Adrenal gland (tissue), 19 donors: ENCODE measurements at places on chromosomes 11 and 22. TPM values are rescaled to one million over a fixed set of nuclear protein-coding genes. Genes with fewer than 3 reads are reported as not detected.

The DRD4 gene
- total RNA-seq: 0.47 TPM

The IGLL1 gene
- not detected for total RNA-seq

The ARHGEF17 gene
- 8.3 TPM for total RNA-seq

The TMEM191C gene
- 0.94 TPM for total RNA-seq

DNA sequence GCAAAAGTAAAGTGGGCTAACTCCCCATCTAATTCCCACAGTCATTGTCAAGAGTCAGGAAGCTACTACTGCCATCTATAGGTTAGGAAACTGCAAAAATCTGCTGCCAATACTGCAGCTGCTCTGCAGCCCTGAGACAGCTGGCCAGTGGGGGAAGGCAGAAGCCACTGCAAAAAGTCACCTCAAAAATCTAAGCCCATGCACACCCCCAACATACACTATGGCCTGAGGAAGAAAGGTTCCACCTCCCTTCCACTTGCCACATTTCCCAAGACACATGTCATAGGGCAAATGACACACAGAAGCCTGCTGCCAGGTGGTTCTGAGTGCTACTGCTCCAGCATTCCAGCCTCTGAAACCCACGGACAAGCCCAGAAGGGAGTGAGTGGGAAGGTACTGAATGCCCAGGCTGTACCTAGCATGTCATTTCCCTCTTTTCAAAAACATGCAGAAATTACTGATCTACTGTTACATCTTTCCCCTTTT lies 36.9 kb downstream of the DGCR2 start:
- DNase-seq: no peak

DNA sequence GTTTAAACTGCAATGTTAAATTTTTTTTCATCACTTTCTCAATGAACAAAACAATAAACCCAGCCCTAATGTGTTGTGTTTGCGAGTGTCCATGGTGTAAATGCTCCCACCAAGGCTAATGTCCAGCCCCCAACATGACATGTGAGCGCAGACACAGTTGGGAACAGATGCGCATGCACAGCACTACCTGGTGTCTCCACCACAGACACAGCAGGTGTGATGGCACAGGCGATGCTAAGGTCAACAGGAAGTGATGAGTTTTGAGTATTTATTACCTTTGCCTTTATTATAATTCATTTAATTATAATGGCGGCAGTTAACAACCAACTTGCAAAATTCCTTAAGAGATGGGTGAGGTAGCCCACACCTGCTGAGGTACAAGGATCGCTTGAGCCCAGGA lies 42.9 kb downstream of the MICAL3 start:
- no peak for DNase-seq

DNA sequence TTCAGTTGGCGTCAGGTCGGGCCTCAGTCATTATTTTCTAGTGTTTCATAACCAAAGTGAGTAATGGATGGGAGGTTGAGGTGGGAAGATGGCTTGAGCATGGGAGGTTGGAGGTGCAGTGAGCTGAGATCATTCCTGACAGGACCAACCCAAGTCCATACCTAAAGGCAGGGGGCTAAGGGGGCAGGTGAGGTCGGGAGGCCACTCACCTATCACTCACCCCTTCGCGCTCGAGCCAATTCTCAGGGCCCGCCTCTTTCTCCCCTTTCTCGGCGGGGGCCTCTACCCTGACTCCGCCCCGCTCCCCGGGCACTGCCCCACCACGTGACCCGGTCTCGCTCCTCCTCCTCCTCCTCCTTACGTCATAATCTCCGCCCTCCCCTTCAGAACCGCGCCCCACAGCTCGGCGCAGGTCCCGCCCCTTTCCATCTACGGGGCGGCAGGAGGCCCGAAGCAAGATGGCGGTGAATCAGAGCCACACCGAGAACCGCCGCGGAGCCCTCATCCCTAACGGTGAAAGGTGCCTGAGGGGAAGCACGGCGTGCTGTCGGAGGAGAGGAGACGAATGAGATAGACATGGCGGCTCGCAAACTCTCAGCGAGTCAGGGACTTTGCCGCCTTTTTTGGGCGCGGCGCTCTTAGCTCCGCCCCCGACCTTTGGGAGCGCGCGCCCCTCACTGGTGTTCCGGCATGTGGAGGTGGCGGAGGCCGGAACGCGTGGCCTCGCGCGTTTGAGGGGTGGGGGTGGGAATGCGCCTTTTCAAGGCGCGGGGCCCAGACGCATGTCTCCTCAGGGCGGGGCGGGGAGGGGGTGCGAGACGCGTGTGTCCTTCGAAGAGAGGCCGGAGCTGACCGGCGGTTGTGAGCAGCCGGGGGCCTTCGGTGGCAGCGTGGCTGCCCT lies at the start of gene WBP2NL:
Gene WBP2NL, plus strand, starts transcription at position 428 of the 901 bp plus-strand sequence. Its CDS starts 31 bp downstream, at position 459.
- DNase-seq: peak; percentile 91

- peak; percentile 63 for DNase-seq
Observed at GRCh38 chr22:40040927-40041326, 46.2 kb downstream of the FAM83F start.

- no peak for DNase-seq
Observed at GRCh38 chr11:108009497-108010370, 1.0 kb downstream of the CUL5 start.

- DNase-seq: no peak
Observed at GRCh38 chr11:85810521-85810870, 445 bp downstream of the SYTL2 start.

DNA sequence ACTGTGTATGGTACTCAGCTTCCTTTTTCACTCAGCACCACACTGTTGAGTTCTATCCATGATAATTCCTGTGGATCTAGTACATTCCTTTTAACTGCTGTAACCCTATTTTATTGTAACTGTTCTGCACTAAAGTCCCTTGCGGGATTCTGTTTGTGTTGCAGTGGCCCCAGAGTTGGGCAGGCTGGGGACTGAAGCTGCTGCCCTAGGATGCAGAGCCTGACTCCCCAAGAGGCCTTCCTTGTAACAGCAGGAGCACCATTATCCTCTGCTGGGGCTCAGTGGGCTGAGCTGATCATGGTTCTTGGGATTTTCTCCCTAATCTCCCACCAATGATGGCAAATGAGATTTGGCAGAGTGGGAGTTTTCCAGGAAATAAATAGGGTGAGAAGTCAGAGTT lies 77.7 kb downstream of the CABIN1 start:
- no peak for DNase-seq

GRCh38 chr11:35166369-35167360 lies 27.7 kb downstream of the CD44 start:
- no peak for DNase-seq

GRCh38 chr11:32172848-32173834 lies 82.3 kb downstream of the RCN1 start:
- peak; percentile 29 for DNase-seq

- DNase-seq: peak; percentile 8
Observed at GRCh38 chr11:134514354-134514951, 102.4 kb upstream of the B3GAT1 start.

GRCh38 chr22:17106161-17106784 lies 14.9 kb downstream of the TMEM121B start:
- DNase-seq: no peak
